ENCODE measurements at places on chromosomes 6 and 20.

GRCh38 chr6:66149132-66149531 lies 442.1 kb upstream of the EYS start:
- no peak for DNase-seq

DNA sequence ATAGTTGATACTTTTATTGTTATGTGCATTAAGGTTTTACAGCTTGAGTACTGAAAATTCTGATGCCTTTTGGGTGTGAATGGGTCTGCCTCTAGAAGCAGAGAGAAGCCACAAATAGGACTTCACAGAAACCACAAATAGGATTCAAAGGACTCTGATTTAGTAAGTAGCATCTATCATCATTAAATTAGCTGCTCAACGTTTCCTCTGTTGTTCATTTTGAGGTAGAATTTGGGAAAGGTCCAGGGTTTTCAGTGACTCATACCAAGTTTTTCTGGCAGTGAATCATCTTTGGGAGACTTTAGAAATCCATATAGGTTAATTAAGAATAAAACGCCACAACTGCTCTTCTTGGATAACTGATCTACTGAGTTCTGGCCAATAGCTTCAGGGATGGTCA lies 105.1 kb downstream of the PHF3 start:
- DNase-seq, result no peak

DNA sequence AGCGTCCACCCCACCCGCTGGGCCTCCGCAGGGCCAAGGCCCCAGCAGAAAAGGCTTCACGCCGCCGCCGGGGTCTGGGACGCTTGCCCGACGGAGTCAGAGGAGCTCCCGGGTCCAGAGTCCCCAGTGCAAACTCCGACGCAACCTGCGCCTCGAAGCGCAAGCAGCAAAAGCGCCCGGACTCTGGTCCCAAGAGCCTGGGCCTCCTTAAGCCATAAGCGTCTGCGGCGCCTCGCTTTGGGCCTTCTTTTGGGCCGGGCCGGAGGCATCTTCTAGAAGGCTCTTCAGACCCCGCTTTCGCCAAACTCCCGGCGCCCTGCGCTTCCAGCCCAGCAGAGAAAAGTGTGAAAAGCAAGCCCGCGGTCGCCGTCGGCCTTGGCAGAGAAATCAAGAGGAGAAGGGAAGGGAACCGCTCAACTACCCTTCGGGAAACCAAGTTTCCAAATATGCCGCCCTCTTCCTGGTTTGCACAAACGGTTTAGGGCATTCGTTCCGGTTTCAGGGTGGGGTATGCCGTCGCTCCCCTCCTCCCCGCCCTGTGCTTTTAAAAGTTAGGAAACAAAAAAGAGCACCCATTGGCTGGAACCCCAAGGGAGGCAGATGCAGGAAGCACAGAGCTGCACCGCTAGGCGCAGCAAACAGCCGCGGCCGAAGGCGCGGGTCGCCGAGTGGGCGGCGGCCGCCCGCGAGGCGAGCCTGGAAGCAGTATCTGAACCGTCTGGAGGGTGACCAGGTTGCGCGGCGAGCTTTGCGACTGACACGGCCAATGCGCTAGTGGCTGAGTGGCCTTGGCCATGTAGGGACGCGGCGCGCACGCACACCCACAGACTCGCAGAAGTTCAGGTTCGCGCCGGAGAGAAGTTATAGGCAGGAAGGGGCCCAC lies 1.2 kb downstream of the TBX18 start:
- DNase-seq, result peak; percentile 16

DNA sequence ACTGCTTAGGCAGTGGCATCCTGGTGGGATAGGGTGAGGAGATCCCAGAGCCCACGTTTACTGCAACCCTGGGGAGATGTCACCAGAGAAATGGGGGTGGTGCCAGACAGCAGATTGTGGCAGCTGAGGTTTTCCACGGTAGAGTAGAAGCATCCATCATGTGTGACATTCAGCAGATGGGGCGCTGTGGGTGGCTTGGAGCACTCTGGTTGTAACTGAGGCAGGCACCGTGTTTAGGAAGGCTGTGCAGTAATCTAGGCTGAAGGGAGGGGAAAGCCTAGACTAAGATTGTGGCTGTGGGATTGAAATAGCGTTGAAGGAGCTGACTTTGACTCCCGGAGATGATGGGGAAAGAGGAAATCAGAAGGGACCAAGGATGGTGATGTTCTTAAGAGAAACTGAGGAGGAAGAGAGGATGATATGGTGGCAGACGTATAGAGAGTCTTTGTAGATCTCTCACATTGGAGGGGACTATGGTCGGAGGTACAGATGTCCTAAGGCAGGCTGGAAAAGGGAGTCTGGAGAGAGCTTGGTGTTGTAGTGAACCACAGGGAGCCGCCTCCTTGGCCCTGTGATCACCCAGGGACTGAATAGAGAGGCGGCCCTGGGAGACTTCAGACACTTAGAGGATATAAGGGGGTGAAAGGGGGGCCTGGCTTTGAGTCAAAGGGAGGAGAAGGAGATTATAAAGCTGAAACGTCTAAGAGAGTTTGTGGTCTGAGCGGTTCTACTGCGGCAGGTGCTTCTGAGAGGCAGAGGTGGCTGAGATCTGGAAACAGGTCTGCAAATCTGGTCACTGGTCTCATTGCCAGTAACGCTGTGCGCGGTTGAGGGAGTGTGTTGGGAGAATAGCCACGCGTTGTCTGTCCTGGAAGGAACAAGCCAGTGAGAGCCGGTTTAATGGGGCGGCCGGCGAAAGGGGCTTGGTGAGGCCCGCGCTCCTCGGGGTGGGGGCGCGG lies 792 bp upstream of the MICA start:
- peak; percentile 55 for DNase-seq

DNA sequence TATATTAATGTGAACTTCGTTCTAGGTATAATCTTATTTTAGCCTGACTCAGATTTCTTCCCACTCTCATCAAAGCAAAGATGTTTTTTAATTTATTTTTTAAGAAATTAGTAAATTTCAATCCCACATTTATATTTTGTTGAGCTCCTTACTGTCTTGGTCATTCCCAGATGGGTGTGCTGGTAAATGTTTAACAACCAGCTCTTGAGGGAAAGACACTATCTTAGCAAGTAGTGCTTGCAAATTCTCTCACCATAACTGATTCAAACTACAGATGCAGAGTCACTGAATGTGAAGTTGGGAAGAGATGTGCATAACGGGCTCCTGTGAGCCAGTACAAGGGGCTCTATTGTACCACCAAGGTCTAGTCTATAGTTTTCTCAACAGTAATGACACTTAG lies 29.8 kb upstream of the BTN3A2 start:
- DNase-seq, result no peak

GRCh38 chr6:136201732-136202131 lies 48.4 kb downstream of the MTFR2 start:
- no peak for DNase-seq

- DNase-seq, result no peak
Measured at GRCh38 chr6:128112494-128112893, 211.6 kb upstream of the THEMIS start.

DNA sequence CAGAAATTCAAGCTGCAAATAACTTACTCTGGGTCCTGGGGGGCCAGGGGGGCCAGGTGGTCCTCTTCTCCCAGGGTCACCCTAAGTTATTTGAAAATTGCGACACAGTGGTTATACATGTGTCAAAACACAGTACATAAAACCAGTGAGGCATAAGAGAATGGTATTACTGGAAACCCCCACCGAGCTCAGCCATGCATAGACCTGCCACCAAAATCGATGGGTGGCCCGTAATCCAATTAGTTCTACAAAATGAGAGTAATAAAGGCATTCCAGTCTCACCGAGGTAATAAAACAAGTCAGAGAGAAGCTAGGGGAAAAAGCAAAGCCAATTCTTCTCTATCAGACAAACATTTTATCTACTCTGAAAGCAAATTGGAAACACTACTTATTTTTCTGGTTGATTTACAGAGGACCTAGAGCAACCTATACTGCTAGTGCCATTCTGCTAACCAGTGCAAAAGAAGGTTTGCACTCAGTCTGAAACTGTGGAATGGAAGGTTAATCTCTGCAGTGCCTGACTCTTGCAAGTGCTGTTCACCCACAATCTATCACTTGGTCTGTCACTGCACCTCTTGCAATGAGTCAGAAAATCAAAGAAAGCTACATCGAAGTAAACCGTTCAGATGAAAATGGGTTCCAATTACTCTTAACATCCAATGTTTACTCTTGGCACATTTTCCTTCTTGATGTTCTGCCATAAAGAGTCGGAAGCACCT lies 32.4 kb downstream of the COL9A1 start:
- DNase-seq, result no peak

- DNase-seq, result no peak
Measured at GRCh38 chr20:58056021-58056591, 172.3 kb downstream of the ANKRD60 start.

DNA sequence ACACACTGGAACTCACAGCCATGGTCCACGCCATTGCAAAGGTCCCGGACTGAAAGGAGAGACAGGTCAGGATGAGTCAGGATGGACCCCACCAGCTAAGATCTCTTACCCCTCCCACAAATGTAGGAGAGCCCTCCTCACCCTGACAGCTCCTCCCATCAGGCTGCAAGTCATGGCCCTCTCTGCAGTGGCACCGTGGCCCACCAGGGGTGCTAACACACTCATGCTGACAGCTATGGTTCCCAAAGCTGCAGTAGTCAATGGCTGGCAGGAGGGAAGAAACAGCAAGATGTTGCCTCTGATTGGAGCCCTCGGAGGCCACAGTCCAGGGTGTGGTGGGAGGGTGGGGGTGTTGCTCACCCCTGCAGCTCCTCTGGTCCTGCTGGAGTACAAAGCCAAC lies 5.7 kb upstream of the RBPJL start:
- peak; percentile 84 for DNase-seq

GRCh38 chr6:14430218-14430617 lies 312.6 kb downstream of the CD83 start:
- DNase-seq, result no peak

GRCh38 chr6:31145386-31145785 lies 6.5 kb upstream of the PSORS1C2 start:
- DNase-seq, result no peak

DNA sequence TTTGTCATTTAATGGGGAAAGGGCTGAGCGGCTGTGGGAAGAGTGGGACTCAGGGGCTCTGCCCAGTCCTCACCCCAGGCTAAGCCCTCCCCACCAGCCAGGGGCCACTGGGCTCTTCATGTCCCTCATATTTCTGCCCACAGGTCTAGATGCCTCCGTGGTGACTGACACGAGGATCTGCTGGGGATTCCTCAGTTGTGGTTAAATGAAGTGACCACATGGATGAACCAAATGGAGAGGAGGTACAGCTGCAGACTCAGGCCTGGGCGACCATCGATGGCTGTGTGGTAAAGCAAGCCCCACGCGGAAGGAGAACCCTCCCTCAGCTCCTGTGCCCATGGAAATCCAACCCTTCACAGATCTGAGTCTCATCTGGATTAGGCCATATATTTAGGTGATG lies 29.4 kb downstream of the RAET1L start:
- no peak for DNase-seq

- DNase-seq, result no peak
Measured at GRCh38 chr6:8065519-8065911, 1.3 kb upstream of the BLOC1S5 start.

GRCh38 chr6:65191471-65191870 lies 515.6 kb downstream of the EYS start:
- DNase-seq, result no peak

GRCh38 chr6:76984572-76984971 lies 478.7 kb downstream of the HTR1B start:
- no peak for DNase-seq

DNA sequence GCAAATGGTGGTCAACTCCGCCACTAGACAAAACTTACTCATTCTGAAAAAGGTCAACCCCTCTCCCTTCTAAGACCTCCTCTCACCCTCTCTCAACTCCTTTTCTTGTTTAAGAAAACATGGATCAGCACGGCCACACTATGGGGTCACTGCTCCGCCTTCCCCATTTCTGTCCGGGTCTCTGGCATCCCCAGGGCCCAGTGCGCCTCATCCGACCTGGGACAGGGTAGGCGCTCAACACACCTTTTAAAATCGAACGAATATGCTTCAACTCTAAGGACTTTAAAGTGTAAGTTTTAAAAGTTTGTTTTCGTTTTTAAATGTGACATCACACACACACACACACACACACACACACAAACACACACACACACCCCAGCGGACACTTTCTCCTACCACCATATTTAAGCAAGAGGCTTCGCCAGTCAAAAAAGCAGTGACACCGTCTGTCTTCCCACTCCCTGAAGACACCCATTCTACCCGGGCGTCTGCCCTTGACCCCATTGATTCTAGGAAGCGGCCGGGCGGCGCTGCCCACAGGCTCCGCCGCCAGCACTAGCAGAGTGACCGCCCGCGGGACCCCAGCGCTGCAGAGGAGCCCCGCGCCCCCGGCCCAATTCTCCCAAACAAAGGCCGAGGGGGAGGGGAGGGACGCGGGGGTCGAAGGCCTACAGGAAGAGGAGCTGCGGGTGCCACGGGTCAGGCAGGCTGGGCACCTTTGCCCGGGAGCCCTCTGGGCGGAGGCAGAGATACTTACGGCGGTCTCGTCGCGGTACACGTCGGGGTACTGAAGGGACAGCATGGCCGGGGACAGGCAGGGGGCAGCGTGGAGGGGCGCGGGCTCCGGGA lies 568 bp downstream of the PREP start:
- DNase-seq, result peak; percentile 70

DNA sequence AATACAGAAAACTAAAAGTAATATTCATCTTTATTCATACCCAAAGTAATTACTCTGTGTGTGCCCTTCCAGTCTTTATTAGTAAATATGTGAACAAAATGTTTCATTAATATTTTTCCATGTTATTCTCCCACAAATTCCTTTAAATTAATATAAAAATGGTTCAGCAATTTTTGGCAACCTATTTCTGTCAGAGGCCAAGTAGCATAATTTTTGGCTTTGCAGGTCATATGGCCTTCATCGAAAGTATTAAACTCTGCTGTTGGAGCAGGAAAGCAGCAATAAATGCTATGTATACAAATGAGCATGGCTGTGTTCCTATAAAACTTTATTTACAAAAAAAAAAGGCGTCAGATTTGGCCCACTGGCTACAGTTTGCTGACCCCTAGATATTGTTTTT lies 16.1 kb downstream of the ZC2HC1B start:
- no peak for DNase-seq

DNA sequence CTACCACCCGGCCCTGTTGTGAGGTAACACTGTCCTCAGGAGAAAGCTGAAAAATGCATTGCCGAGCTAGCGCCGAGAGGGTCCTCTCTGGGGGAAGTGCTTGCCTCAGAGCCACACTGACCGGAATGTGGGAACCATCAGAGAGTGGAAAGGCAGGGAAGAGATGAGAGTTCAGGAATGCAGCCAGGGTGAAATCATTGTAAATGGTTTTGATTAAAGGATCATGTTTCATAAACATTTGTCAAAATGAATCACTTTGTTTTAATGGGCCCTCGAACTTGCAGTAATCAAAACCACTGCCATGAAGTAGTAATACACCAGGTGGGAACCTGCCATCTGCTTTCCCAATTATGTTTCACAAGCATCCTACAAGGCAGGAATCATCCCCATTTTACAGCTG lies 16.9 kb upstream of the IL17F start:
- no peak for DNase-seq

All from hematopoietic multipotent progenitor cell treated with erythropoietin and hydrocortisone succinate and interleukin-3 and kit ligand, for 4 days (in vitro differentiated cells).